Heart left ventricle (tissue), 16 donors: ENCODE measurements at places on chromosomes 13 and 19.

DNA sequence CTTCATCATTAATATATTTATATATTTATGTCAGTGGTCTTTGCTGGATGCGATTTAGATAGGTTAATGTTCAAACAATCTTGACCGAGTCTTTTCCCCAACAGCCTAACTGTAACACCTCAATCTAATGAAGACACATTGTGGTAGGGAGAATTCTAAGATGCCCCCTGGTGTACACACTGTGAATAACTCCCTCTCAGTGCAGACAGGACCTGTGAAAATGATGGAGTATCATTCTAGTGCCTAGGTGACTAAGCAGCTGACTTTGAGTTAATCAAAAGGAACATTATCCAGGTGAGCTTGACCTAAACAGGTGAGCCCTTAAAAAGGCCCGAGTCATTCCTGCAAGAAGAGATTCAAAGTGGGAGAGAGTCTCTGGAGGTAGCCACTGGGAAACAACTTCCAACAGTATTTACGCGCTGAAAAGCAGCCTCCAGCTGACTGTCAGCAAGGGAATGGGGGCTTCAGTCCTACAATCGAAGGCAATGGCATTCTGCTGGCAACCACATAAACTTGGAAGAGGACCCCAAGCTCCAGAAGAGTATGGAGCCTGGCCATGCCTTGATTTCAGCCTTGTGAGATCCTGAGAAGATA is 28.0 kb upstream of the KBTBD7 start:
- DNase-seq: no peak

DNA sequence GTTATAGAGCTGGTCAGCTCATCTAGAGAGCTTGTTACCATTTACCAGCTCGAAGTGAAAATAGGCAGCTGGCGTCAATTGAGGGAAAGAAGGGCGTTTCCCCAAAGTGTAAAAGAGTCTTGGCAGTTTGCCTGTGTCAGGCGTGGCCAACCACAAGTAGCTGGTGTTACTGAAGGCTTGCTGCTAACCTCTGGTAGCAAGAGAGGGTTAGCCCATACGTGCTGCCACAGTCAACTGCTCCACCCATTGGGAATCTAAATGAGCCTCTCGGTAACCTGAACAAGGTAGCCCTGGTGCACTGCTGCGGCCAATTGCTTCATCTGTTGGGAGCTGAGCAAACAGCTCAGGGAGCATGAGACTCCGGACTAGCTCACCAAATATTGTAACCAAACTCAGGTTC is 314.9 kb upstream of the SLITRK5 start:
- no peak for DNase-seq

DNA sequence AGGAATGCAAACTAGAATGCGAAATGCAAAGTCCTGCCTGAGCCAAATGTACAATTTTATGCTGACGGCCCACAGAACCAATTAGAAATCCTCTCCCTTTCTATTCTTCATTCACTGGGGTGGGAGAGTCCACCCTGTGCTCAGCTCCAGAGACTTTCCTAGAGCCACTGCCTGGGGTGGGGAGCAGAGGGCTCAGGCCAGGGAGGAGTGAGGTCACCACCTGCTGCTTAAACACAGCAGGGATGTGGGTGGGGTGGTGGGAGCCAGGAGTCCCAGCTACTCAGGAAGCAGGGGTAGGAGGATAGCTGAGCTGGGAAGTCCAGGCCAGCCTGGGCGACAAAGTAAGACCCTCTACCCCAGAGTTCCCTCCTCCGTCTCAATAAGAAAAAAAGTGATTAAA is 26.9 kb upstream of the ZNF83 start:
- DNase-seq: no peak

DNA sequence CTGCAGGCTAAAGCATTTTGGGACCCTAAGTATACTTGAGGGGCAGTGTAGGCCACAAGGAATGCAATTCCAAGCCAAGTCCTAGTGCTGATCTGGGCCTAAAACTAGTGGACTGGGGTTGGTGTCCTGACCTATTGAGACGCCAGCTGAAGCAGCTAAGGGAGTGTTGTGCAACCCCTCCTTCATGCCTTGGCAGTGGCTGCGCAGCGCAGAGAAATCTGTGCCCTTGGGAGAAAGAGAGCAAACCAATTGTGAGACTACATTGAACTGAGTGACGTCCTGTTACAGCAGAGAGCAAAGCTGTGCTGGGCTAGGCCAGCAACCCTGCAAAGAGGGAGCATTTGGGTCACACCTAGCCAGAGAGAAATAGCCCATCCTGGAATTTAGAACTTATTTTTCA is 2715.0 kb upstream of the PCDH20 start:
- no peak for DNase-seq

DNA sequence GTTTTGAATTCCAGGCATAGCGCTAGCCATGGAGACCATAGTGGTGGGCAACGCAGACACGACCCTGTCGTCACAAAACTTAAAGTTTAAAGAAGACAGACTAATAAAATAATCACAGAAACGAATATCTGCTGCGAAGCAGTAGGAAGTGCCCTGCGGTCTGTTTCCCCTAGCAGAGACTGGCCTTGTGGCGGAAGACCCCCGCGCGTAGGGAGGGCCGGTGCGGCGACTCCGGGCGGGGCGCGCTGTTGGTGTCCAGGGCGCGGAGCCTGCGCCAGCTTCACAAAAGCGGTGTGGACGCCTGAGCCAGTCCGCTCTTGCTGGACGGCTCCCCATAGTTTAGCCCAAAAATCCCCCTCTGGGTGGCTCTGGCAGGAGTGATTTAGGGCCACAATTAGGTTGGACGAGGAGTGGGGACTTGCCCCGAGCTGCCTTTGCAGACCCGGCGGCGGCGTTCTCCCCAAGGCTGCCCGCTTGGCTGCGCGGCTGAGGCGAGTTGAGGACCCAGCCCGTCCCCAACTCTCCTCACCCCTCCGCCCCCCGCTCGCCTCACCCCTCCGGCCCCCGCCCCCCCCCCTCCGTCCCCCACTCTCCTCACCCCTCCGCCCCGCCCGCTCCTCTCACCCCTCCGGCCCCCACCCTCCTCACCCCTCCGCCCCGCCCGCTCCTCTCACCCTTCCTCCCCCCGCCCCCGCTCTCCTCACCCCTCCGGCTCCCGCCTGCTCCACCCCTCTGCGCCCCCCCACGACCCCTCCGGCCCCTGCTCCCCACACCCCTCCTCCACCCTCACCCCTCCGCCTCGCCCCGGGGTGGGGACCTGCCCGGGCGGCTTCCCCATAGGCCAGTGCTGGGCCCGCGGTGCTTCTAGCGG is 14.2 kb upstream of the LATS2 start:
- peak; percentile 80 for DNase-seq

DNA sequence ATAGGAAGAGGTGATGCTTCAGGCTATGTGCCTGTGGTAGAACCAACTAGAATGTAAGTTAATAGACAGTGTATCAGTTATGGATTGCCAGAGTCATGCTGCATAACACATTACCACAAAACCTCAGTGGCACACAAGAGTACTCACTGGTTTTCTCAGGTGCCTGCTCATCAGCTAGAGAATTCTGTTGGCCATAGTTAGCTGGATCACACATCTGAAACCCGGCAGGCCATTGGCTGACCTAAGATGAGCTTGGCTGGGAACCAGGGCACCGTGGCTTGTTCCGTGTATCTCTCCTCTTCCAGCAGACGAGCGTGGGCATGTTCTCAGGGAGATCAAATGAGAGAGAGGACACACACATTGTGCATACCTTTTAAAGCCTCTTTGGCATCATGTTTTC is 76.7 kb downstream of the TEX26 start:
- no peak for DNase-seq

GRCh38 chr13:109989686-109990085 is 203.3 kb upstream of the IRS2 start:
- DNase-seq: no peak

GRCh38 chr13:41709511-41709910 is 251.4 kb downstream of the VWA8 start:
- no peak for DNase-seq

GRCh38 chr19:52990759-52991418 is 22.8 kb upstream of the ERVV-1 start:
- no peak for DNase-seq

- DNase-seq: no peak
Observed at GRCh38 chr13:94612050-94612449, 10.4 kb downstream of the GPR180 start.

GRCh38 chr13:97892717-97893116 is 60.8 kb upstream of the IPO5 start:
- DNase-seq: no peak

GRCh38 chr19:42528354-42529247 is at the start of gene CEACAM1:
Gene CEACAM1 (minus strand): TSS chr19:42528481. CDS start chr19:42528374, 107 bp downstream.
- peak; percentile 43 for DNase-seq

- DNase-seq: peak; percentile 42
Observed at GRCh38 chr19:7641290-7642276, 4.7 kb downstream of the STXBP2 start.

- no peak for DNase-seq
Observed at GRCh38 chr13:87684850-87685742, 13.9 kb downstream of the SLITRK5 start.

- DNase-seq: no peak
Observed at GRCh38 chr19:10611907-10612306, 13.4 kb upstream of the SLC44A2 start.

- no peak for DNase-seq
Observed at GRCh38 chr19:11699931-11700794, 38.6 kb downstream of the ZNF823 start.

DNA sequence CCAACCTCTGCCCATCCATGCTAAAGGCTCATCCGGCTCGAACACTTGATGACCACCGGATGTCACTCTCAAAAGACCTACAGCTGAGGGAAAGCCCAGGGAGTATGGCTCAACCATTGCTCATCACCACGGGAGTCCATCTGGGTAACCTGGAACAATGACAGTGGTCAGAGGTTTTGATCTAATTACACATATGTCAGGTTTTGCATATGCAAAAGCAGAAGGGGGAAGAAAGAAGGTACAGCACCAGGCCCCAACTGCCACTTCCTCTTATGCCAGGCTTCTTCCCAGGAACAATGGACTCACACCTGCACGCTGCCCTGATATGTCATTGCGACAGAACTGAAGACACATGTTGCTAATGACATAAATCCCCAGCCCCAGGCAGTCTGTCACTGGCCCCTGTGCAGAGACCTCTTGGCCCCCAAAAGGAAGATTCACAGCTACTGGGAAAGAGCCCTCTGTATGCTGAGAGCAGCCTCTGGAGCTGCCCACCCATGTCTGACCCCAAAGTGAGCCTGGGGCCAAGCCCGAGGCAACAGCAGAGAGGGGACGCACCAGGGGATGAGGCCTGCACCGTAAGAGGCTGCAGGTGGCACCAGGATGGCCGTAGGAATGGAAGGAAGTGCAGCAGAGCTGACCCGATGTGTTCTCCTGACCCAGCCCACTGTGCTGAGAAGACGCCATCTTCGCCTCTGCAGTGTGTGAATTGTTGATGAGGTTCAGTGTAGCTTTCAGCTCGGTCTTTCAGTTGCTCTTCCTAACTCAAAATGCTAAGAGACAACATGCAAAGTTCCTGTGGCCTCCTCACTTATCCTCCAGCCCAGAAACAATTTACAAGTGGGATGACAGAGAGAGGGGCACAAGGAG is 26.3 kb downstream of the EPS15L1 start:
- DNase-seq: no peak

DNA sequence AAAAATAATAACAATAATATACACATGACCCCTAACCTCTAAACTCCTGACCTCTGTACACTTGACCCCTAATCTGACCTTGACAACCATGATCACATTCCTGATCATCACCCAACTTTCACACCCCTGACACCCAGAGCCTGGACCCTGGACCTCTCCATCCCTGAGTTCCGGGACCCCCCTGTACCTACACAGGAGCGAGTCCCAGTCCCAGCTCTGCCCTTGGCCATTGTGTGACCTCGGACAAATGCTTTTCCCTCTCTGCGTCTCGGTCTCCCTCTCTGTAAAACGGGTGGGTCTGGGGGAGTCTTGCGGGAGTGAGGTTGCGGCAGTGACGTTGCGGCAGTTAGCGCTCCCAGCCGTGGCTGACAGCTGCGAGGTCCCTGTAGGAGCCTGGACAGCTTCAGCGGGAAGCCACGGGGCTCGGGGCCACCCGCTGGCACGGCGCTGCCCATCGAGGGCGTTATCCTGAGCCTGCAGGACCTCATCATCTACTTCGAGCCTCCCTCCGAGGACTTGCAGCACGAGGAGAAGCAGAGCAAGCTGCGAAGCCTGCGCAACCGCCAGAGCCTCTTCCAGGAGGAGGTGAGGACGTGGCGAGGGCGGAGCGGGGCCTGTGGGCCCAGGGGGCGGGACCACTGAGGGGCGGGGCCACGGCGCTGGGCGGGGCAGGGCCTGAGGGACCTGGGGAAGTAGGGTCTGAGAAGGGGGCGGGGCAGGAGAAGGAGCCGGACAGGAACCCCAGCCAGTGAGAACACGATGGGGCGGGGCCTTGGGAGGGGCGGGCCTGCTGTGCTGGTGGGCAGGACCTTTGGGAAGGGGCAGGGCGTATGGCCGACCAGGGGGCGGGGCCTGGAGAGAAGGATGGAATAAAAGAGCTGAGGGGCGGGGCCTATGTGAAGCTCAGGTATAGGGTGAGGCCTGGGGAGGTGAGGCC is 19.2 kb downstream of the RYR1 start:
- DNase-seq: no peak

- DNase-seq: peak; percentile 39
Observed at GRCh38 chr13:48660361-48661076, 6.8 kb downstream of the CYSLTR2 start.

- DNase-seq: peak; percentile 73
Observed at GRCh38 chr19:47247308-47247990, 8.9 kb upstream of the CCDC9 start.

DNA sequence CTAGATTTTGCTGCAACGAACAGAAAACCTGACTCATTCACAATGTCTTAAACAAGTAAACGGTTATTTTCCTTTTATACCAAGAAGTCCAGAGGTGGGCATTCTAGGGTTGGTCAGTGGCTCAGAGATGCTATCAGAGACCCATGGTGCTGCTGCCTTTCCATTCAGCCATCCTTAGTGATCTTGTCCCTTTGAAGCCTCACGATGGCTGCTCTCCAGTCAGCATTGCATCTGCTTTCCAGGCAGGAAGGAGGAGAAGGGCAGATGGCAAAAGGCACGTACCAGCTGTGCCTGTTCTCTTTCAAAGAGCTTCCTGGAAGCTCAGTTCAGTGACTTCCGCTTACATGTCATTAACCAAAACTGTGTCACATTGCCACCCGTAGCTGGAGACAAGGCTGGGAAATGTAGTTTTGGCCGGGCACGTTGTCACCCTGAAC is 30.1 kb downstream of the WDFY2 start:
- peak; percentile 46 for DNase-seq

DNA sequence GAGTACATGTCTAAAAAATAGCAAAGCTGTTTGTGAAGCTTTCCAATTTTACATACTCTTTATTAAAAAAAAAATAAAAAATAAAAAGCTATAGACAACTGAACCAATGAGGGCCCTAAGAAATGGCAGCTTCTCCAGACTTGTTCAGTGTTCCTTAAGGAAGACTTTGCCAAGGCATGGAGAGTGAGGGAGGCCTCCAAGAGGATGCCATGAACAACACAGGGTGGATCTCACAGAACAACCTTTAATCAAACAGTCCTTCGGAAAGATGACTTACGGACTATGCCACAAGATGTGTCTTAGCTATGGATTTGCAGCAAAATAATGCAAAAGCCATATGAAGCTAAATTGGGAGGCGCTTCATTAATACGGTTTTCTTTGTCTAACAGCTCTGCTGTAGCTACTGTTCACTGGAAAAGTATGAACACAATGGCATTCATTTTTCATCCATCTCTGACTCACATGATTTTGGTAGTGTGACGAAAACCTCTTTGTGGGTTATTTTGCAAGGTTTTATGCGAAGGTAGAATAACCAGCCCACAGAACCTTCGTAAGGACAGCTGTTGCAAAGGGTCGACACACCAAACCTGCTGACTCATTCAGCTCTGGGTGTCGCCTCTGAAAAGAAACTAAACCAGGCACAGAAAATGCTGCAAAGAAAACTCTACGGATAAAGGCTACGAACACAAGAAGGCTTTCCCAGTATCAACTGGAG is 27.7 kb downstream of the EFNB2 start:
- DNase-seq: no peak
